ENCODE measurements at places on chromosomes 1 and 21.

- DNase-seq, result no peak
These were observed 127.5 kb upstream of the C1orf174 start for GRCh38 chr1:4027492-4028138.

DNA sequence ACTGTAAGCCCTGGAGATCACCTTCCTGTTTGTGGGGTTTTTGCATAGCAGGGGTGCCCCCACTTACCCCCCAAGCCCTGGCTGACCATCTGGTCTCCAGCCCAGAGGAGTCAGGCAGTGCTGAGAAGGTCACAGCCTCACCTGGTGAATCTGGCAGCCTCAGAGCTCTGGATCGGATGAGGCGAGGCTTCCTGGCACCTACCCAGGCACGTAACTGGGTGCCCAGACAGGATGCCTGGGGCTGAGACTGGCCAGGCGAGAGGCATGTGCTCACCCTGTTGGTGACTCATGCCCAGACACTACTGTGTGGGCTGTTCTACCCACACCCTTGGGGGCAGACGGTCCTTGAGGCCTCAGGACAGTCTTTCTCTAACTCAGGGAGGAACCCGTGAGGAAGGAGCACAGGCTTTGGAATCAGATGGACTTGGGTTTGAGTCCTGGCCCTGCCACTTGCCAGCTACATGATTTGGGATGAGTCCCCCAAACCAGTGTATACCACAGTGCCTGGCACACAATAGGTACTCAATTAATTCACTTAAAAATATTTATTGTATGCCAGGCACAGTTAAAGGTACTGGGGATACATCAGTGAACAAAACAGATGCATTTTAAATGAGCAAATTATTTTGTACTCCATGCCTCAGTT lies 15.1 kb upstream of the PADI3 start:
- DNase-seq, result peak; percentile 92

- no peak for DNase-seq
These were observed 71.3 kb downstream of the CRB1 start for GRCh38 chr1:197339106-197340060.

DNA sequence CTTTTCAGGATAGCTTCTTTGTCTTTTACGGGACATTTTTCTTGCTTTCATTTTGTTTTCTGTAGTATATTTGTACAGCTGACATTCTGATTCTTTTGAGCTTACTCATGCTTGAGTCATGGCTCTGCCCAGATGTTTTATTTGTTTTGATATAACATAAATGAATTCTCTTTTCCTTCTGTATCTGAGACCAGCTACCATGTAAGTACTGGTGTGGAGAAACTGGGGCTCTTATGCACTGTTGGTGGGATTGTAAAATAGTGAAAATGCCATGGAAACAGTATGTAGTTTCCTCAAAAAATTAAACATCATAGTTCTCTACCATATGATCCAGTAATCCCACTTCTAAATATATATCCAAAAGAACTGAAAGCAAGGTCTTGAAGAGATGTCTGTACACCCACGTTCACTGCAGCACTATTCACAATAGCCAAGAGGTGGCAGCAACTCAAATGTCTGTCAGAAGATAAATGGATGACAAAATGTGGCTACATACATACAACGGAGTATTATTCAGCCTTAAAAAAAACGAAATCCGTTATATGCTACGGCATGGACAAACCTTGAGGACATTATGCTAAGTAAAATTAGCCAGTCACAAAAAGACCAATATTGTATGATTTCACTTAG lies 61.4 kb downstream of the EIF2B3 start:
- peak; percentile 86 for DNase-seq

DNA sequence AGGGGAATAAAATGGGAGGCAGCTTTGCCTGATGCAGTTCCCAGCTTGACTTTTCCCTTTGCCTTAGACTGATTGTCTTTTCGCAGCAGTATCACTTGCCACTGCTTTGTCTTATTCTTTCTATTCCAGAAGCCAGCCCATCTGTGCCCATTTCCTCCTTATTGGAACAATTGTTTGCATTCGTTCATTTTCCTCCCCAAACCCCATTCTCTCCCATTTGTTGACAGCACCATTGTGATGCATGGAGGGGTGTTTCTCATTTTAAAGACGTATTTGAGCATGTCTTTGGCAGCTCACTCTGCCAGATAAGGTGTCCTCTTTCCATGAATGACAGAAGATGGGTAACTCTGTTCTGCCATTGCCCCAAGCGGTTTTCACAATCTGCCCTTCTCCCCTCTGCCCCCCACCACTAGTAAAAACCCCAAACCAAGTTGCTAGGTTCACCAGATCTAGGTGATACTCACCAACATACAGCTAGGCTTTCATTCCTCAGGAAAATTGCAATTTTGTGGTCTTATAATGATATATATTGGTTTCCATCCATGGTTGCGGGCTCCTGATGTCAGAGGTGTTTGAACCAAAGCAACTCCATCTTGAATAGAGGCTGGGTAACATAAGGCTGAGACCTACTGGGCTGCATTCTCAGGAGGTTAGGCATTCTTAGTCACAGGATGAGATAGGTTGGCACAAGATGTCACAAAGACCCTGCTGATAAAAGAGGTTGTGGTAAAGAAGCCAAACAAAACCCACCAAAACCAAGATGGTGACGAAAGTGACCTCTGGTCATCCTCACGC lies 30.8 kb downstream of the SERBP1 start:
- DNase-seq, result no peak

GRCh38 chr1:44849575-44850132 lies 6.6 kb upstream of the PTCH2 start:
- DNase-seq, result no peak

DNA sequence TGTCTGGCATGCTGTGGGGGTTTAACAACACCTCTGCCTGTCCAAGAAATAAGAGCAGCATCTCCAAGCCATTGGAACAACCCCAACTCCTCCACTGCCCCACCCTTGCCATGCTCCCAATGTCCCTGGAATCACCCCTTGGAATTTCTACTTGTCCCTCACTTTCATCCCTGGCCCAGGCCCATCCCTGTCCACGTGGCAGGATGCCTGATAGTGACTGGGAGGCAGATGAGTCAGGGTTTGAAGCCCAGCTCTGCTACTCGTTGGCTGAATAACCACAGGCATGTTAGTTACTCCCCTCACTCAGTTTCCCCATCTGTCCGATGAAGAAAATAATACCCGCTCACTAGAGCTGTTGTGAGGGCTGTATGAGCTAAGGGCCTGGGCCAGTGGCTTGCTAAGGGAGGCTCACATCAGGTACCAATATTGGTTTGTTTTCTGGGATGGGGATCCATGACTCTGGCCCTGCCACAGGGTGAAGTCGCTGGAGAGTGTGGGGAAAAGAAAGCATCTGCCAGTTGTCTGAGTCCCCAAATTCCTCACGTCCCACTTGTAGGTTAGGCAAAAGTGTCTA lies 99.4 kb upstream of the TLR5 start:
- no peak for DNase-seq

DNA sequence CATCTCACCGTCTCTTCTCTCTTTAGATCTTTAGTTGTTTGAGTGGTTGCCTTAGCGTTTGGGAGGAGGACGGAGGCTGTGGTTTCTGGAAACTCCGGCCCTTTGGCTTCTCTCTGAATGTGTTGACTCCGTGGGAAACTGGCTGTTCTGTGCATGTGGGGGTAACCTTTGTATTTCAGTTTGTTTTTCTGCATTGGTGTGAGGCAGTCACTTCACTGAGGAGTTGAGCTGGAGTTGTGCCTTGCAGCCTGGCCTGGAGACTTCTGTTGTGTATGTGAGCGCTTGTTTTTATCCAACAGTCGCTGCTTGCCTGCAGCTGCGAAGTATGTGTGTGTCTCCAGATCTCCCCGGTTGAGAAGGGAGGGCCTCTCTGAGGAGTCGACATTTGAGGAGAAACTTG lies 33.6 kb downstream of the CLDN14 start:
- no peak for DNase-seq

DNA sequence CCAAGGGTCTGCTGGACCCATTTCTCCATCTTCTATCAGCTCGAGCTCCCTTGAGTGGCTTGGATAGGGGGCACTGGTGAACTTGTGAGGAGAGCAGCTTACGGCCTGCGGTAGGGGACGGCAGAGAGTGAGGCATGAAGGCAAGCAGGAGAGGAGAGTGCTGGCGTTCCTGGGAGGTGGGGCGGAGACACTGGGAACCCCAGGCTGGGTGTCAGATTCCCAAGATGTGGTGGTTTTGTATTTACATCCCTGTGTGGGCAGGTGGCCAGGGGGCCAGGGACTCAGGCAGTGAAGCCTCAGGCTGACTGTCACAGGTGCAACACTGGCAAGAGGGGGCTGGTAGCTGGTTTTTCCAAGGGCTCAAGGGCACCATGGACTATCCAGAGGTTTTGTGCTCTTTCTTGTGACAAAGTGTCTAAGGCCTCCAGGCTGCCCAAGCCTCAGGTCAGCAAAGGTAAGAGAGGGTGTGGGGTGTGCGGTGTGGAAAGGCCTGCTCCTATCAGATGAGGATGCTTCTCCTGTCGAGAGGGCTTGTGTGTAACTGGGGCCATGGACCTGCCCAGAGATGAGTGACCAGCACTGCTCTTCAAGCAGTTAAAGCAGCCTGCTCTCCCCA lies 45.1 kb upstream of the ROR1 start:
- no peak for DNase-seq

DNA sequence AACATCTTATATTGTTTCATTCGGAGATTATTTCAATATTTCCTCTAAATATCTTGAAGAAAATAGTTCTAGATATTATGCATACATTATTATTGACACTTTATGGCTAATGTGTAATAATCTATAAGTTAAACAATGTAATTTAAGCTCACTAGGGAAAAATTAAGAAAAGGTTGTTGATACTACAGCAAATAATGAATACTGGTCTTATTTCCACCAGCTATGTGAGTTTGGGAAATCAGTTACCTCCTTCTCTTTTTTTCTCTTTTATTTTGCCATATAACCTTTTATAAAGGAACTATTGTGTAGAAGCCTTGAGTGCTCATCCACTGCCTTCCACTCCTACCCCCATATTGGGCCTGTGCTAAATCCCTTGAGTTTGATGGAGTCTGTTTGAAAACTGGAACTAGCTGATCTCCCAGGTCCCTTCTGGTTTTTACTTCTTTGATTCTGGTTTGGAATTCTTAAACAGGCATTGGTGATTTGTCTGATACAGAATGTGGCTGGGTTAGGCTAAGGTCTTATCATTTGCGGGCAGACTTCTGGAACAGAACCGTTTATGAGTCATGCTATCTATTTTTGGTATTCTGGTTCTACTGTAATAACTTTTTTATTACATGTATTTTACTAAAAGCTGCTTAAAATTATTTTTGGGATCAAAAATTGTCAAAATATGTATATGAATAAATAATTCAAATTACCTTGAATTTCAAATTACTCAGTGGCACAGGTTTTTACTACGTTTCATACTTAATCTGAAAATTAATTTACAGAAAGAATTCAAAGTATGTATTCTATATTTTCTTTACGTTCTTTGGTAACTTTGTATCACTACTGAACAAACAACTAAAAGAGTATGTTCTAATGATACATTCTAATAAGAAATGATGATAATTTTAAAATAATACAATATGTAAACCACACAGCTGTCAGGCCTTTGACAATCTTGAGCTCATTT lies 5.0 kb upstream of the CDC14A start:
- DNase-seq, result no peak

- DNase-seq, result no peak
These were observed 119.2 kb downstream of the LRIG2 start for GRCh38 chr1:113192242-113192641.

- peak; percentile 11 for DNase-seq
These were observed 2.5 kb downstream of the ADAMTSL4 start for GRCh38 chr1:150551784-150552127.

GRCh38 chr1:3767328-3767925 lies 5.1 kb upstream of the SMIM1 start:
- no peak for DNase-seq

GRCh38 chr1:201175820-201176500 lies 14.7 kb upstream of the IGFN1 start:
- DNase-seq, result no peak

- peak; percentile 75 for DNase-seq
These were observed 102.8 kb downstream of the CASZ1 start for GRCh38 chr1:10693497-10694273.

GRCh38 chr1:3473381-3473844 lies 18.9 kb downstream of the ARHGEF16 start:
- peak; percentile 72 for DNase-seq

GRCh38 chr1:231206856-231207255 lies 34.2 kb upstream of the GNPAT start:
- DNase-seq, result peak; percentile 40

DNA sequence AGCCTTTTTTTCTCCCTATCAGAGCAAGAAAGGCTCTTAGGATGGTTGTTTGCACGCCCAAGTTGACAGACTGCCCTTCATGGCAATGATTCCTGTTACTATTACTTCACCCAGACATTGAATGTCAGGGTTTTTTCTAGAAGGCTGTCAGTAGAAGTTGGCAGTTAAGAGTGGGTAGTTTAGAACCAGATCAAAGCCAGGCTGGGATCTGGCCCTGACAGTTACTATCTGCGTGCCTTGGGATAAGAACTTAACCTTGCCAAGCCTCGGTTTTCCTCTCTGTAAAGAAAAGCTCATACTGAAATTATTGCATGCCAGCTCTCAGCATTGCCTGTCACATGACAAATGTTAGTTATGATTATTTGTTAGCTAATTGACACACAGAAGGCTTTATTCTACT lies 58.7 kb upstream of the PPP2R5A start:
- no peak for DNase-seq

- no peak for DNase-seq
These were observed 26.5 kb downstream of the SCCPDH start for GRCh38 chr1:246750752-246751151.

DNA sequence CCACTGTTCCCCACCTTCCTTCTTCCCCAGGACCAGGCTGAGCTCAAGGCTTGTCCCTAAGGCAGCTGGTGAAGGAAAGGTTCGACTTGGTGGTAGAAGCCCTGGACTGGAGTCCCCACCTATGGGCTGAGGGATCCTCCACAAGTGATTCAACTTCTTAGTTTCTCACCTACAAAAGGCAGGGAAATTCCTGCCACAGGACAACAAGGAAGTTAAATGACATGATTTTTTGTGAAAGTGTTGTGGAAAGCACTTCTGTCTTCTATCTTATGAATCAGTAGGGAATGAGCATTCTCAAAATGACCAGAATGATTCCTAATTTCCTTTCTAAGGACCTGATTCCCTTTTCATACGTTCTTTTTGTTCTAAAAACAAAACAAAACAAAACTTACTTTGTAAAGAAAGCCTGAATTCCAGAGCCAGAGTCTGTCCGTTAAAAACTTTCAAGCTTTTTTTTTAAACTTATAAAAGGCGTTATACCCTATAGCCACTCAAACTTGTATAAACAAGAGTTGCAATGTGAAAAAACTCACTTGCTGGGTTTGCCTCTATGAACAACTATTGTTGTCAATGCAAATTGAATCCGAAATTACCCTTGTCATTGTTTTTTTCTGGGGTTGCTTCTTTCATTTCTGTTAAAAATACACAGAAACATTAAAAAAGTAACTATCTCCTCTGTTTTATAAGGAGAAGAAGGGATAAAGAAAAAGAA lies 12.2 kb downstream of the KCNJ15 start:
- no peak for DNase-seq

GRCh38 chr1:71780681-71781080 lies 501.7 kb downstream of the NEGR1 start:
- no peak for DNase-seq

- no peak for DNase-seq
These were observed 178.3 kb downstream of the TRABD2B start for GRCh38 chr1:47818682-47819573.
